ENCODE measurements at places on chromosomes 2 and 18.

DNA sequence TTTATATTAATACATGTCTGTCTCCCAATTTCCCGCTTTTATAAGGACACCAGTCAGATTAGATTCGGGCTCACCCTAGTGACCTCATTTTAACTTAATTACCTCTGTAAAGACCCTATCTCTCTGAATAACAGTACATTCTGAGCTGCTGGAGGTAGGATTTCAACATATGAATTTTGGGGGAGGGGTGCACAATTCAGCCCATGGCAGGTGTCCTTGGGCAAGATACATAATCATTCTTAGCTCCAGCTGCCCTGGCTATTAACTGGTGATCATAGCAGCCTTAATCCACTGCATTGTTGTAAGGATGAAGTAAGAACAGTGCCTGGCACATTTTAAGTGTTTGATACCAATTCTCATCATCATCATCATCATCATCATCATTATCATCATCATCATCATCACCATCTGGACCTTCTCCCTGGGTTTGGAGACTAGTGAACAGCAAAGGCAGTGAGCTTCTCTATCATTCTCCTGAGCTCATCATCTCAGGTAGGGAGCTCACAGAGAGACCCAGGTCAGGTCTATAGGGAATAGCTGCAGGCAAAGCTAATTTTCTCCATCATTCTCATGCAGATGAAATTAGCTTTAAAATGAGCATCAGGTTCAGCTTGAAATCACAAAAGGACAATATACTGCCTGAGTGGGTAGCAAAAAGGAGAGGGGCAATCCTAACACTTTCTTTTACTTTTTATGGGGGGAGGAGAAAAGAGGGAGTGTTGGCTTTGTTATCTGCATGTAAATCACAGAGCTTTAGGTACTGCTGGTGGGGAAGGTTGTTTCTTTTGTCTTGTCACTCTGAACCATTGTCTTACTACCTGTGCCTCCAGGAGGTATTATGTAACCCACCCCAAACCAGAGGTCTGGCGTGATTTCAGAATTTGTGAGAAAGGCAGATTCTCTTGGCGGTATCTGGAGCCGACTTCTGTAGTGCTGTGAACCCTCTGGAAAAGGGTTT is 125.5 kb upstream of the SPRED2 start:
- no peak for DNase-seq

DNA sequence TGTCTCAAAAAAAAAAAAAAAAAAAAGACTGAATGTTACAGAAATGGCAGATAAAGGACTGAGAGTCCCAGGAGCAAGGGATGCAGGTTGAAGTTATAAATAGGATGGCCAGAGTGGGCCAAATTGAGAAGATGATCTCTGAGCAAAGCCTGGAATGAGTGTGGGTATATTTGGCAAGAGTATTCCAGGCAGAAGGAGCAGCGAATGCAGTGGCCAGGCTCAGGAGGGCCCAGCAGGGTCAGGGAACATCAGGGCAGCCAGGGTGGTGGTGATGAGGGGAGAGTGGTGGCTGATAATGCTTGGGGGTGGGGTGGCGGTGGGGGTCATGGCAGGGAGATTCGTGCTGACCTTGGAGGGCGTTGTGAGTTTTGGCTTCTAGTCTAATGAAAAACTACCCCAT is 141.3 kb upstream of the AGAP1 start:
- no peak for DNase-seq

DNA sequence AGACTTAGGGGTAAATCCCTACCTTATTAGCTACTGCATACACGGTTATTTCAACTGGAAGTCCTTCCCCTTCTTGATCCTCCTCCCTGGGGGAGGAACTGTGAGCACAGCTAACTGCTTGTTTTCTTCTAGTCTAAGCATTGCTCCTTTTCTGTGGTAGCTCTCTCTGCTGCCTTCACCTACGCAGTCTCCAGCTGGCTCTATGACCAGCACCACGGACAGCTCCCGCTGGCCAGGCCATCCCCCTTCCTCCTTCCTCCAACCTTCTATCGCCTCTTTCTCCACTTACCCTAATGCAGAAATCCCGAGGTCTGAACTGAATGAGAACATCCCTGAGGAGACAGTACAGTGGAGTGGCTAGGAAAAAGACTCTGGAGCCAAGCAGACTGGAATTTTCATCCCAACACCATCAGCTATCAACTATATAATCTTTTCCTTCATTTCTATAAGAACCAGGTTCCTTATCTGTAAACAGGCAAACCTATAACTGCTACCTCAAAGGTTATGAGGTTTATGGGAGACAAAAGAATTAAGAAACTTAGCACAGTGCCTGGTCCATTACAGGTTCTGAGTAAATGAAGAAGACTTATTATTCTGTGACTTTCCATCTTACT is 4.7 kb upstream of the CFAP65 start:
- no peak for DNase-seq

DNA sequence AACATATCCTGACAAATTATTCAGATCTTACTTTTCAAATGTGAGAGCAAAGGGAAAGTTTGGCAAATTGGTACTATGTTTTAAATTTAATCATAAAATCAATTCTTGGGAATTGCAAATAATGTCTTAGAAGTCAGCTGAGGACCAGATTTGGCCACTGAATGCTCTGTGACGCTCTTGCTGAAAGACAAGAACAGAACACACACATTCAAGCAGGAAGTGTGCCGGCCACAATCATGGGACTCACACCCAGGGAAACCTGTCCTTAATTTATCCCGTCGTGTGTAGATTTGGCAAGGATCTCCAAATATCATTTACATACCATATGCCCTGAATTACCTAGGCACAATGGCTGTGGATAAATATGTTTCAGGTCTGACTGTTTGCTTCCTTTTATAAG is 253.1 kb downstream of the TCF4 start:
- DNase-seq: peak; percentile 24

DNA sequence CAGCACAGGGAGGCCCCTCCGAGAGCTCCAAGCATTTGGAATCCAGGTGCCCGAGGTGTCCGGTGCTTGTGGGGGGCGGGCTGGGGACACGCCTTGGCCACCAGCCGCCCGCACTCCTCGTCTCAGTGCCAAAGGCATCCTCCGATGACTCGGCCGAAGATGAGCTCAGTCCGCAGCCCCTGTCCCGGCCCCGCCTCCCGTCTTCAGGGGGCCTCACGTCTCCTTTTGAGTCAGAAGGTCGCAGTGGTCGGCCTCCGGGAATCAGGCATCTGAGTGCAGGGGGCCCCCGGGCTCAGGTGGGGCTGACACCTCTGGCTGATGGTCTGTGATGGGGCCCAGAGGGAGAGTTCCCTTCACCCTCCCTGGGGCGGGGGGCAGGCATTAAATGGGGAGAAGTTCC is 74.8 kb downstream of the NFATC1 start:
- no peak for DNase-seq

GRCh38 chr2:133240491-133241223 is 327.6 kb downstream of the NCKAP5 start:
- no peak for DNase-seq

GRCh38 chr2:8285081-8285480 is 396.8 kb upstream of the ID2 start:
- DNase-seq: no peak

- DNase-seq: no peak
These were observed 68.2 kb downstream of the TBC1D8 start for GRCh38 chr2:101082998-101083397.

DNA sequence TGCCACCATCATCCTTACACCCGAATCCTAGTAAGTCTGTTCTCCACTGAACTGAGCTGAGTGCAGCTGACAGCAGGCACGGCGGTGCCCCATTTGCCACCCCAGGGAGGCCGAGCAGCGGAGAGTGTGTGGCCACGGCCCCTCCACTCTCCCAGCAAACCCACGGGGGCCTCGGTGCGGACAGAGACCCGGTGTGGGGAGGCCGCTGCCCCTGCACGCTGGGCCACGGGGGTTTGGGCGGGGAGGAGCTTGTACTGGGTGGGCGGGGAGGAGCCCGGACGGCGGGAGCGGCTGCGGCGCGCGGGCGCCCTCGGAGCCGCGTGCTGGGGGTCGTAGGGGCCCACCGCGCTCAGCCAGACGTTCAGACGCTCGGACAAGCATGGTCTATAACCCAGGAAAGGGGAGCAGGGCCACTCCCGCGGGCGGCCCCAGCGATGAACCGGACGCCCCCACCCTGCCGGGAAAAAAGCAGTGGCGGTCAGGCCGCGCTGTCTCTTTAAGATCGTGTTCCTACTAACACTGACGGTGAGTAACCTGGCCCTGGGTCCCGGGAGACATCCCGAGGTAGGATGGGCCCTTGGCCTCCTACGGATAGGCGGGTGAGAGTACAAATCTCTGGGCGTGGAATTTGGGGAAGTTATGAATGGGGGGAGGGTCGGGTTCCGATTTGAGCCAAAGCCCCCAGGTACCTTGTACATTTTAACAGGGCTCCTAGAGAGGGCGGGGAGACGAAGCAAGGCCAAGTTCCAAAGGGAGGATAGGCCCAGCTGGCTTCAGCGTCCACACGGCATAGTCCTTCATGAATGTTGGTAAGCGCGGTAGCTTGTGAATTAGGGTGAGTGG is at the start of gene ITPRIPL1:
ITPRIPL1 (plus strand) TSS at position 277 of the 843 bp plus-strand sequence; CDS start at position 800, 523 bp downstream.
- DNase-seq: peak; percentile 37

DNA sequence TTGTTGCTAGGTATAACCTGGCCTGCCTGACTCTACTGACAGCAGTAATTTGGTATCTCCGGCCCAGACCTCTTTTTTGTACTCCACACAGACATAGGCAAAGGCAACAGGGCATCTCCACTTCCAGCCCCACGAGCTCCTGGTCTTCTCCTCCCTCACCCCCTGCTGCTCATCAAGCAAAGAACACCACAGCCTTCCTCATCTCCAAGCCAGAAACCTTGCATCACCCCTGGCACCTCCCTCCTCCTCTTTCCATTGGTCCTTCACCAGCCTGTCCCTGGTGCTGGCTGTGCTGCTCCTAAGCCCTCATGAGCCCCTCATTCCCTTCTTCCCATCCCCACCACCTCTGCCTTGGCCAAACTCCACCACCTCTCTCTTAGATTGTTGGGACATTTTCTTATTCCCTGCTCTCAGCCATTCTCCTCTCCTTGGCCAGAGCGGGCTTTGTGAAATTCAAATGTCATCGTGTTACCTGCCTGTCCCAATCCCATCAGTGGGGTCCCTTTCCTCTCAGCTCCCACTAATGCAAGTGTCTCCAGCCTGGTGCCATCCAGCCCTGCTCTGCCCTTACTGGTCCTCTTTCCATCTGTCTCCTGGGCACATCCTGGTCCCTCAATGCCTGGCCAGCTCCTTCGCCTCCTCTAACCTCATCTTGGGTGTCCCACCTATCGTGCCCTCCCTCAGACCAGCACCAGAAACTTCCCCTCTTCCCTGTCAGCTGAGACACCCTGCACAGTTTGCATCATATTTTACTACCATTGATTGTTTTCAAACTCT is 77.4 kb downstream of the INHBB start:
- no peak for DNase-seq

- DNase-seq: peak; percentile 61
These were observed at the start of gene B4GALT6 for GRCh38 chr18:31684279-31685096. Gene B4GALT6, minus strand, starts transcription at chr18:31684581. Its CDS starts 155 bp downstream, at chr18:31684426.

- DNase-seq: no peak
These were observed 102.6 kb upstream of the HS6ST1 start for GRCh38 chr2:128421286-128421685.

- DNase-seq: no peak
These were observed 41.0 kb upstream of the ASAP2 start for GRCh38 chr2:9165625-9166024.

DNA sequence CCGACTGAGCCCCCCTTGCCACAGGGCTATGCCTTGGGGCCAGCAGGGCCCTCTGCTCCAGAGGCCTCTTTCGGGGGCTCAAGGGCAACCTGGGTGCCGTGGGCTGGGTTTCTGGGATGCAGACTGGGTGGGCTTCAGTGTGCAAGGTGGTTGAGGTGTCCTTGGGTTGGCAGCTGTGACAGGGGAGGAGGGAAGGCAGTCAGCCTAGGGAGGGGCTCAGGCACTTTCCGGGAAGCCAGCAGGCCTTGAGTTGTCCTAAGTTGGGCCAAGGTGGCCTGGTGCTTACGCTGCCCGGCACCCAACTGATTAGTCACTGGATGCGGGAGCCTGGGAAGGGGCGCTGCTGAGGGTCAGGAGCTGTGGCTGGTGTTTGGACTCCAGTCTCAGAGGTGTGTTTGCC is 199.5 kb downstream of the TWIST2 start:
- no peak for DNase-seq

- no peak for DNase-seq
These were observed 150.4 kb downstream of the MTX2 start for GRCh38 chr2:176419591-176420071.

GRCh38 chr2:197128897-197129296 is 181.7 kb downstream of the ANKRD44 start:
- no peak for DNase-seq

GRCh38 chr2:45458909-45459563 is 152.0 kb downstream of the SRBD1 start:
- no peak for DNase-seq

DNA sequence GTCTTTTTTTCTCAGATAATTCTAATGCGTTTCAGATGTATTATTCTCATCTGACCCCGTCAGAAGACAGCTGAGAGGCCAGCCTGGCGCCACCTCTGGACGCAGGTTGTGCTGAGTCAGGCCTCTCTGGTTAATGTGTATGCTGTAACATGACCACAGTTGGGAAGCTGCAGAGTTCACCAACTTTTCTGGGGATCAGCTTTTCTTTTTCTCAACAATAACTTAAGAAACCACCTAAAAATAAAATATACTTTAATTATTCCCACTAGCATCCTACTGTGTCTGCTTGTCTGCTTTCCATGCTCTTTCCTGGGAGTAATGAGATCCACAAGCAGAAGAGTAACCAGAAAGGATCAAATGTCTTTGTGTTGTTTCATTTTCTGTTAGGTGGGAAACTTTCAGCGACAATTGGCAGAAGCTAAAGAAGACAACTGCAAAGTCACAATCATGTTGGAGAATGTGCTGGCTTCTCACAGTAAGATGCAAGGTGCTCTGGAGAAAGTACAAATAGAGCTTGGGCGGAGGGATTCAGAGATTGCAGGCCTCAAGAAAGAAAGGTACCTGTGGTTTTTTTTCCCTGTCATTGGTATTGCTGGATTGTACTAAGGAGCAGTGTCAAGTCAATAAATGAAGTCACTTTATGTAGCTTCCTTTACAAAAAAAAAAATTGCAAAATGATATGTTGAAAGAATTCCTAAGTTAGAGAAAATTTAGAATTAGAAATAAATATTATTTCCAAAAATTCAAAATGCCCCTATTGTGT is 79.8 kb downstream of the CCDC150 start:
- no peak for DNase-seq

- peak; percentile 82 for DNase-seq
These were observed at the start of gene BCL11A for GRCh38 chr2:60553495-60554073. Gene BCL11A, minus strand, starts transcription at chr2:60553654. Its CDS starts 384 bp downstream, at chr2:60553270.
